ENCODE measurements at places on chromosomes 5 and 9.

DNA sequence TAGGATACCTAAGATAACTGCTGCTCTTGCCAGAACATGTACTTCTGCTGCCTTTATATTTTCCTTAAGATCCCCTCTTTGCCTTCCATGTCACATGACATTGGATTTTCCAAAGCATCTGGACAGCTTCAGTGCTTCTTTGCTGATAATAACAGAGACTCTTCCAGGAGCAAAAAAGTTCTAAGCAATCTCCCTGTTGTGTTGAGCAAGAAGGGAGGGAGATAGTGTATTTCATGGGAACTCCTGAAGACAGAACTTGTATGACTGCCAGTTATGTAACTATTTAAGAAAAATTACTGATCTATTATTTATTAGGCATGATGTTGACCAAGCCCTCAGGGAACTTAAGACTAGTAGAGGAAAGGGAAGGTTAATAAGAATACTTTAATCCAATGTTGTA is 454.7 kb downstream of the SPATA31D1 start:
- no peak for DNase-seq

- DNase-seq = no peak
These were observed 41.3 kb upstream of the SMU1 start for GRCh38 chr9:33117796-33118195.

DNA sequence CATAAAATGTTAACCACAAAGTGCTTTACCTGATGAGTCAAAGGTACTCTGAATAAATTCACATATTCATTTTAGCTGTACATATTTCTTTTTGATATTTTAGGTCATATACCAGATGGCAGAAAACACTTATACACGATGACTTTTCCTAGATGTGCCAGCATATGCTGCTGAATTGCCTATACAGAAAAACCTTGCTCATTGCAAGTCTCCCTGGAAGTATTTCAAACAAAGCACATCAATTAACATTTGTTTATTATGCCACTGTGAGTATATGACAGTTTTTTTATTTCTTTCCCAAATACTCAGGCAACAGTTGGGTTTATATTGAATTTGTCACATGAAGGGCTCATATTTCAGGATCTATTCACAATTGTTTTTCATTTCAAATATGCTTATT is 180.8 kb downstream of the TMEM232 start:
- DNase-seq = no peak

GRCh38 chr9:129624168-129624759 is 1.7 kb upstream of the NTMT1 start:
- no peak for DNase-seq

GRCh38 chr5:157175071-157175612 is 5.5 kb upstream of the ITK start:
- DNase-seq = no peak

- no peak for DNase-seq
These were observed 8.7 kb downstream of the PPP6C start for GRCh38 chr9:125180876-125181275.
